ENCODE measurements at places on chromosomes 3 and 15.

GRCh38 chr15:48121849-48122248 lies 1.1 kb downstream of the SLC24A5 start:
- no peak for DNase-seq

DNA sequence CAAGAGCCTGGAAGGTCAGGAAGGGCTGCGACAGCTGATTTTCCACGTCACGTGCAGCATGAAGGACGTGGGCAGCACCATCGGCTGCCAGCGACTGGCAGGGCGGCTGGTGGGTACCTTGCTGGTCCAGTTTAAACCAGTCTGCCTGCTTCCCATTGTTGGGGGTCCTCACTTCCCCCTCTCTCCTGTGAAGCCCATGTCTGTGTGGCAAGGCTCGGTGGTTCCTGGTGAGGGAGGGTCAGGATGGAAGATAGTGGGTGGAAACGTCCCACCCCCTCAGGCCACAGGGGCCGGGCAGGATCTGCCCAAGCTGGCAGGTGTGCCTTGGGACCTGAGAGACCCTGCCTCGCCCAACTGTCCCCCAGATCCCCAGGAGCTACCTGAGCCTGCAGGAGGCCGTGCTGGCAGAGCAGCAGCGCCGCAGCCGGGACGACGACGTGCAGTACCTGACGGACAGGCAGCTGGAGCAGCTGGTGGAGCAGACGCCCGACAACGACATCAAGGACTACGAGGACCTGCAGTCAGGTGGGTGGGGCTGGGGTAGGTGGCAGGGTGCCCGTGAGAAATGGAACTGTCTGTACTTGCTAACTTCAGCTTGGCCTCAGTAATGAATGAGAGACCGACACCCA lies 108.2 kb downstream of the LRRK1 start:
- DNase-seq: no peak

- peak; percentile 94 for DNase-seq
These were observed at the start of gene TPM1 for GRCh38 chr15:63041974-63042876. Gene TPM1, plus strand, starts transcription at chr15:63042747. Its CDS starts 83 bp downstream, at chr15:63042830.

- no peak for DNase-seq
These were observed 17.8 kb upstream of the MB21D2 start for GRCh38 chr3:192935441-192935840.

DNA sequence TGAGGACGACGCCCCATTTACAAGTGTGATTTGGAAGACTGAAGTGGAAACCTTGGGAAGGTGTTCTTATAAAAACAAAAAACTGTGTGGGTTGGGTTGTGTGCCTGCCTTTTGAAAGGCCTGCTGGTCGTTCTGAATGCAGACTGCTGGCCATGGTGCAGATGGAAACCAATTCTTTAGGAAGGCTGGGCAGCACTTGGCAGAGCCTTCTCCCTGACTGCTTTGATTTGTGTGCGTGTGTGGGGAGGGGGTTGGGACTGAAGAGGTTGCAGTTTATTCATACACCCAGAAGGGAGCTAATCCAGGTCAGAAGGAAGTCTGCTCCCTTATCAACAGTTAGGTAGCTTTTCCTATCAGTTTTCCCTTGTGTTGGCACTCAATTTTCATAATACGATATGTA lies 288.7 kb downstream of the SOX2 start:
- DNase-seq: no peak

DNA sequence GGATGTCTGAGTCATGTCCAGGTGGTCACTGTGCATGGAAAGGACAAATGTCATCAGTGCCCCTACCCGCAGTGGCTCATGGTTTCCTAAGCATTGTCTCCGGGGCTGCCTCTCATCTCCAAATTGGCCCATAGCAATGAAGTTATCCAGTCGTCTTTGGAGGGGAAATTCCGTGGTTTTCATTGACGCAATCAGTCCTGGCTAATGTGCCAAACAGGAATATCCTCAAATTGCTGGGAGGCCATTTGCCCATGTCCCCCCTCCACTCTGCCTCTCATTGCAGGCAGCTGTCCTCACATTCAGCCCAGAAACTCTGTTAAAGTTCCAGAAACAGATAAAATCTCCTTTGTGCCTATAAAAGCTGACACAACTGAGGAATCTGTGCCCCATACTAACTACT lies 81.6 kb downstream of the MCTP2 start:
- DNase-seq: no peak
